OCI-M1 (cell line): ENCODE measurements at places on chromosomes 2 and 18.

- DNase-seq, result no peak
Measured at GRCh38 chr18:77316641-77317040, 67.0 kb downstream of the GALR1 start.

DNA sequence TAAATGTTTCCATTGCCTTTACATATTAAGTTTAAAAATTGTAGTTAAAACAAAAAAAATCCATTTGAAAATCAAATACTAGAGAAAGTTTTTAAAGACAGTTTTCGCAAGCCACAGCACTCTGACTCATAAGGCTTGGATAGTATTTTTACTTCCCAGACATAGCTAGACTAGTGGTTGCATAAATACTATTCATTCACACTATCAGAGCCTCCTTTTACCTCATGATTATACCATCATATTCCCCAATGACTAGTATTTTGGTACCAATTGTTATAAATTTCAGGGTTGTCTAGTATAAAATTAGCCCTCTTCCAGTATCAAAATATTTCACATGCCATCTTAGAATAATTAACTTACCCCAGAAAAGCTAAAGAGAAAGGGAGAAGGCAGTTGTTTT, 393.5 kb downstream of the ERBB4 start:
- DNase-seq, result no peak

DNA sequence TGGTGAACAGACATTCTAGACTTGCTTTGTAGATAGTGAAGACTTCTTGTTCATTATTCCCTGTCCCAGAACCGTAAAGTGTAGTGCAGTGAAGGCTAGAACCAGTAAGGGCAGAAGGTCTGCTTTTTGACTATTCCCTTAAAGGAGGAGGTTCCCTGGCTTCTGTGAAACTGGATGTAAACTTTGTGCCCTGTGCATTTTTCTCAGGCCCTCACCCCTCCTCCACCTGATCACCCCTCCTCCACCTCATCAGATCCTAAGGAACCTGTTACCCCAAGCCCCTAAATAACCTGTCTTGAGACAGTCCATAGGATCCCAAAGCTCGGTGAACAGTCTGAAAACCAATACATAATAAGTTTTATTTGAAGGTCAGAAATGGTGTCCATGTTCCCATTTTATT, 33.7 kb downstream of the SFT2D3 start:
- DNase-seq, result no peak

DNA sequence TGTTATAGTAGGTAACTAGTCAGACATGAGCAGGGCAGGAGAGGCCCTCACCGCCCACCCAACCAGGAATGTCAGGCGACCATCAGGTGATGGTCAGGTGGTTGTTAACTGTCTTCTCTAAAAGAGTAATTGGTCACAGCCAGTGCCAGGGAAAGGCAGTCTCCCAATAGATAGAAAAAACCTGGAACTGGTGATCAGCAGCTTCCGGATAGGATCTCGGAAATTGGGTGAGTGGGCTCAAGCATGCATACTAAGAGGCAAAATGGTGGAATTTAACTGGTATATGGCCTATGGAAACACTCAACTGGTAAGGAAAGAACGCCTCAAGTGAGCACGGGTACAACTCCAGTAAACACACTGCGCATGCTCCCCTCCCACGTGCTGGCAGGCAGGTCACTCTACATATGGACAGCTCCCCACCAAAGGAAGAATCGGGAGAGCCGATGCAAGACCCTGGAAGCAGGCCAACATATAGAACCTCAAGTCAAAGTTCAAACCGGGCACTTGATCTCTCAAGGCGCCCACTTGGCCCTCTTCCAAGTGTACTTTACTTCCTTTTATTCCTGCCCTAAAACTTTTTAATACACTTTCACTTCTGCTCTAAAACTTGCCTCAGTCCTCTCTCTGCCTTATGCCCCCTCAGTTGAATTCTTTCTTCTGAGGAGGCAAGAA, 43.5 kb upstream of the TMEM131 start:
- peak; percentile 55 for DNase-seq

DNA sequence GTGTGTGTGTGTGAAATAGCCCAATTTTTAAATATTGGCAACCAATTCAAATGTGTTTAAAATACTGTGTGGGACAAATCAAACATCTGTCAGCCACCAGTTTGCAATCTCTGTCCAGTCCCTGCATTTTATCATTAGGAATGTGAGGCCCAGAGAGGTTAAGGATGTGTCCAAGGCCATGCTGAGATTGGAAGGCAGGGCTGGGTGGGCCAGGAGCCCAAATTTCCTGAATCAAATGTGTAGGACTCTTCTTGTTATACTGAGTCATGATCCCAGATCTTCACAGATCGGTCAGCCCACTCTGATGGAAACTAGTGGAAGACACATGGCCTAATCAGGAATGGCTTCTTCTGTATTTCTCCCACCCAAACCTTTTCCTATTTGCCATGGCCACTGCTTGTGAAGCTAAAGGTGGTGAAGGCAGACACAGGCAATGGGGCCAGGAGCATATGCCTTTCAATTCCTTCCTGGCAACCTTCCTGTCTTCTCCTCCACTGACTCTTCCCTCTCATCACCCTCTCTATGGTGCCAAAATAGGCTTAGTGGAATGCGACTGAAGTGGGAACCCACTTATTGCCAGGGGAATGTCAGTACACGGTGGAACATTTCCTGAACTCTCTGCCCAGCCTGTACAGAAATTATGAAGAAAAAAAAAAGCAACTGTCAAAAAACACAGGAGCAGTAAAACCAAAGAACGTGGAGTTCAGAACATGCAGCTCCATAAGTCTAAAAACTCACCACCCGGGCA, 35.5 kb downstream of the ZEB2 start:
- DNase-seq, result no peak

- no peak for DNase-seq
Measured at GRCh38 chr18:54386043-54386442, 28.3 kb downstream of the C18orf54 start.

GRCh38 chr2:26520148-26520449, 42.2 kb upstream of the OTOF start:
- DNase-seq, result no peak

GRCh38 chr2:201260302-201260800, at the start of gene CASP8:
TSS of gene CASP8 (plus strand) at chr2:201260536. CDS start at chr2:201266487, 5,951 bp downstream.
- peak; percentile 87 for DNase-seq

- peak; percentile 70 for DNase-seq
Measured at GRCh38 chr2:190649035-190649797, at the start of gene NAB1. TSS of gene NAB1 (plus strand) at chr2:190649083. CDS start at chr2:190659177, 10,094 bp downstream.

DNA sequence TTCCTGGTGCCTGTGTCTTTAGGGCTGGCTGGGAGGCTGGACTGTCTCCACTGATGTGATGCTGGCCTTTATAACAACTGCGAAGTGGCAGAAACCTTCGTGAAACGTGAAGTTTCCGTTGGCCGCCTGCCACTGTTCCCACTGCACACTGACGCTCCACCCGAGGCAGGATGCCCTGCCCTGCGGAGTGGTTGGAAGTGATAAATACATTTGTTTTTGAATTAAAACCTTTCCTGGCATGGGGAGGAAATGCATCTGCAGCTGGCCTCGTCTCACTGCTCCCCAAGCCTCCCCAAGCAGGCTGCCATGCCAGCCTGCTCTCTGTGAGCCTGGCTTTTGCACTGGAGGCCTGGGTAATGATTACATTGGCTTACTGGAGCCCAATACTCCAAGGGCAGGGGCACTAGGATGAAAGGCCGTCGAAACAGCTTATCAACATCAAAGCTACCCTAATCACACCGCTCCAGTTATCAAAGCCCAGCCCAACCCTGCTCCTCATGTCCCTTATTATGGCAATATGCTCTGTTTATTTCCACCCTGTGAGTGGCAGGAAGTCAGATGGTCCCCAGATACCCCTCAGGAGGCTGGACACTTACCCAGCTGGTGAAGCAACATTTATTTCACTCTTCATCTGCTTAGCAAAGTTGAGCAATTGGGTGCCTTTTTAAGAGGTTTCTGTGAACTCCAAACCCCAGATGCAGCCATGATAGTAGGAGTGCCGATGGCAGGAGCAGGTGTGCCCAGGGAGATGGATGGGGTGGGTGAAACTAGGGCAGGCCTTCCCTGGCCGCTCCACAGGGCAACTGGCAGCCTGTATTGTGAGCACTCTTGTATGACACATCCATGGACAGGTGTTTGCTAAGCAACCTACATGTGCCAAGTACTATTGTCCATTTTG, 97.4 kb upstream of the ITGA6 start:
- DNase-seq, result no peak

- no peak for DNase-seq
Measured at GRCh38 chr2:176508984-176509740, 239.9 kb downstream of the MTX2 start.

DNA sequence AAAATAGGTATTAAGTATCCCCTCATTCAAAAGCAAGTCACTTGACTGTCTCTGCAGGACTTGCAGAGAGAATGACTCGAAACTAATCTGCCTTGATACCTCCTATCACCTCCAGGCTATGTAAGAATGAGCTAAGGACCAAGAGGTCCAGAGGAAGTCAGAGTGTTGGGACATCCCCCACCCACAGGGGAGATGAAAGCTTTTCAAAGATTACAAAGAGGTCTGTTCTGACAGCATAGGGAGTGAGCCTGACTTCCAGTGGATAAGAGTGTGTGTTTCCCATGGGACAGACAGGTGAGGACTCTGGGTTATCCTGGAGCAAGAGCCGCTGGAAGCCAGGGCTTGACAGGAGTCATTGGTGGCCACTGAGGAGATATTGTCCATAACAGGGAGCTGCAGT, 85.0 kb upstream of the TACR1 start:
- no peak for DNase-seq

GRCh38 chr2:102050854-102051391, 59.2 kb downstream of the IL1R2 start:
- peak; percentile 48 for DNase-seq

- no peak for DNase-seq
Measured at GRCh38 chr18:74869904-74870863, 272.5 kb downstream of the ZNF407 start.

GRCh38 chr2:33560017-33560416, 39.1 kb downstream of the FAM98A start:
- DNase-seq, result no peak

GRCh38 chr2:118838741-118839455, 8.6 kb downstream of the EN1 start:
- no peak for DNase-seq

- peak; percentile 56 for DNase-seq
Measured at GRCh38 chr2:85921659-85922058, 32.9 kb upstream of the ST3GAL5 start.

- no peak for DNase-seq
Measured at GRCh38 chr2:119301413-119301812, 65.2 kb downstream of the C2orf76 start.
